Activated naive CD4-positive, alpha-beta T cell treated with Interleukin-2 at 50 U/mL for 16 hours (primary cell): ENCODE measurements at places on chromosomes 4 and X.

GRCh38 chr4:90537491-90537890 is 410.3 kb downstream of the CCSER1 start:
- DNase-seq = no peak

- no peak for DNase-seq
Observed at GRCh38 chr4:15945516-15945915, 7.0 kb upstream of the FGFBP1 start.

DNA sequence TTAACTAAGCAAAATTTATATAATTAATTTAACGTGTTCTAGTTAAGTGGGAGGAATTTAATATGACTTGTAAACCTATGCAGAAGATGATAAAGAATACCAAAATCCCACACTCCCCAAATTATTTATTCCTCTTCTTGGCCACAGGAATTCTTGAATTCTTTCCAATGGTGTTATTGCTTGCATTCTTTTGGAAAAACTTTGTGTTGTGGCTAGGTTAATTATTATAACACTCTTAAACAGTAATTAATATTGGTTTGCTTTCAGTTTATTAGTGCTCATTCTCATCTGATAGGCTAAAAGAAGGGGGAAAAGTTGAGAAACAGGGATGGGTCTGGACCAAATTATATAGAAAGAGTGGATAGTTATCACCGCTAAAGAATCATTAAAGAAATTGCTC is 141.5 kb upstream of the PABPC4L start:
- no peak for DNase-seq

DNA sequence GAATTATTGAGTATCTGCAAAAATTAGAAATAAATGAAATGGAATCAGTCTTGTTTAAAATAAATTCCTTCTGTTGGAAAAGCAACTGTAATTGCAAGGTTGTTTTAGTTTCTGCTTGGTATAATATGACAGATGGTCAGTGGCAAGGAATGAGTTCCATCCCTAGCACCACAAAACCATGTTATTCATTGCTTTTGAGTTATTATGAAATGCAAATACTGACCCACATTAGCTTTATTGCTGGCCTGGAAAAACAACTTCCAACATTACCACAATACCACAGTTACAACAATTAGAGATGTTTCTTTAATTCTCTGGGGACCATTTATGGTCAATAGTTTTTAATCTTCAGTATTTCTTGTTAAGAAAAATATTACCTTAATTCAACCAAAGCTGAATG is 194.4 kb downstream of the TMA16 start:
- no peak for DNase-seq

GRCh38 chr4:2804449-2804972 is 11.6 kb downstream of the SH3BP2 start:
- no peak for DNase-seq

GRCh38 chr4:99649208-99649607 is 8.4 kb downstream of the C4orf54 start:
- DNase-seq = no peak

GRCh38 chrX:140526171-140526570 is 21.3 kb upstream of the SOX3 start:
- no peak for DNase-seq

GRCh38 chrX:92232182-92232581 is 453.0 kb downstream of the PCDH11X start:
- DNase-seq = no peak
